ENCODE measurements at places on chromosomes 2 and 18.

DNA sequence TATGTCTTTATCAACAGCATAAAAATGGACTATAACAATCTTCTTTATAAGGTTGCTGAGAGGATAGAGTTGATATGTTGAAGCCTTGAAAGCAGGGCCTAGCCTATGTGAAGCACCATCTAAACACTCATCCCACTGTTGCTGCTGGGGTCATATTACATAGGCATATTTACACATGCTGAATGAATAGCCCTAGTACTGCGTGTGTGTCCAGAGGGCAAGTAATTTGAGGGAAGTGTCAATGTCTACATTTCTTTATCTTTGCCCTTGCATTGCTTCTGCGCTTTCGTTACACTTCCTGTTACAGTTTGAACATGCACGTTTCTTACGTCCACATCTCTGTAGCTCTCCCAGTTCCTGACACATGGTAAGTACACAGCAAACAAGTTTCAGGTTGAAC lies 280.3 kb upstream of the ATP5MC3 start:
- DNase-seq, result no peak

- no peak for DNase-seq
These were observed 91.2 kb upstream of the ALPP start for GRCh38 chr2:232287316-232287715.

DNA sequence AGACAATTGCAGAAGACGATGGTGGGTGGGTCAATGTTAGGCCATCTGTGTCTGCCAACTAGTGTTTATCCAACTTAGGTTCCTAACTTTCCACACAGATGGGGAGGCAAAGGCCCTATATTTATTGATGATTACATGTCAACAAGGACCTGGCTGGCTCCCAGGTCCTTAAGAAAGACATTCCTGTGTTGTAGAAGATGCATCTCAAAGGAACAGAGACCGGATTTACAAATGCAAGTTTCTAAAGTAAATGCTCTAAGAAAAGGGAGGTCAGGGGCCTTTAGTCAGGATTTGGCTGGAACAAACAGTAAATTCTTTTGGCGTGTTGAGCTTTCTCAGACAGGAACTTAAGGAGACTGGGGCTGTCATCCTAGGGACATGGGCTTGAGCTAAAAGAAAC lies 175.0 kb downstream of the SH3BP4 start:
- DNase-seq, result no peak

DNA sequence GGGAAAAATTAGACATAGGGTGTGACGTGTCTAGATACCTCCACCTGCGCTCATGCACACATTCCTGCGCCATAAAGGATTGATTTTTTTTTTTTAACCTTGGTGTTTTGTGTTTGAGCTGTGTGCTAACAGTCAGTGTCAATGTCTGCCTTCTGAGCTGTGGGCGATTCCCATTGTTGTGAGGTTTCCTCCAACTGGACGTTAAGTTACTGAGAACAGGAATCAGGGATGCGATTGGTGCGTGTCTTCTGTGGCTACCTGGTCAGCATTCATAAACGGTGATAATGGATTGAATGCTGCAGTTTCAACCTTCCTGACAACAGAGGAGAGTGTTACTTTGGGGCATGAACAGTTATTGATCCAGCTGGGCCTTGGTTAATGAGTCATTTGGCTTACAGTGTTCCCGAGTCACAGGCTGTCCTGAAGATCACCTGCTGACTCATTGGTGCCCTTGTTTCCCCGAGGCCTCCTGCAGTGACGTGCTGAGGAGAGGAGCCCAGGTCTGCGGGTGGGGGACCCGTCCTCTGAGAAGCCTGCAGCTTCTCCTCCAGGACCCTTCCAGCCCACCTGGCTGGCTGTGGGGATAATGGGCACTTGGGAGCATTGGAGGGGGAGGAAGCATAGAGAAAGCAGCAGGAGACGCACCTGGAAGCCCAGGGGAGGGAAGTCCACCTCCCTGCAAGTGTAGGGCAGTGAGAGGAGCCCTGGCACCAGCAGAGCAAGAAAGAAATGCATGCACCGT lies 25.8 kb upstream of the CABYR start:
- no peak for DNase-seq

DNA sequence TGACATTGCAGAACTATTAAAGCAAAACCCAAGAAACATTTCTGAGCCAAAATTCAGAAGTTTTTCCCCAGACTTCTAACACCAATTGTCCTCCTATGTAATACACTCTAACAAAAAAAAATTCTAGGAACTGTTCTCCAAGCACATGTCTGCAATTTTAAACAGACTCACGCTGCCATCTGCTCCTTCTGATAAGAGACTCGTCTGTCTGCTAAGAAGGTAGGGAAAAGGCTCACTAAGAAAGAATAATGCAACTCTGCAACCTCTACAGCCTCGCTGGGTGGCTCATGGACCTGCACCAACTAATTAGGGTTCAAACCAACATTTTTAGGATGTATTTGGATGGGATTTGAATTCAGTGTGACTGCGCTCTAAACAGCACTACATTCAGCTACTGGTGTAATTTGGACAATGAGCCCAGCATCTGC lies 366.5 kb downstream of the DSC3 start:
- no peak for DNase-seq

DNA sequence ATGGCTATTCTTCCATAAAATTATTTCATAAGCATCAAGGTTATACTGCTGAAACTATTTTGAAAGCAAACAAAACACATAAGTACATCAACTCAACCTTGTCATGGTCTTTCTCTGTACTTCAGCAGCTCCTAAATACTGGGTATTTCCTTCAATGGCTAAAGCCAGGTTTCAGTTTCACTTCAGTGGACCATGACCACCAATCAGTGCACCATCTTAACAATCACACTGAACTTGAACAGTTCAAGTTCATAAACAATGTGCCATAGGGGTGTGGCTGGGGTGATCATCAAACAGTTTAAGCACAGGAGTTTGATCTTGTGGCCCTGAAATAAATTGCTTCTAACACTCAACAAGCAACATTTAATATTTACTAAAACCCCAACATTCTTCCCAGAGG lies 124.1 kb upstream of the FIGN start:
- no peak for DNase-seq

- no peak for DNase-seq
These were observed 162.4 kb downstream of the ZNF521 start for GRCh38 chr18:25189391-25190185.

DNA sequence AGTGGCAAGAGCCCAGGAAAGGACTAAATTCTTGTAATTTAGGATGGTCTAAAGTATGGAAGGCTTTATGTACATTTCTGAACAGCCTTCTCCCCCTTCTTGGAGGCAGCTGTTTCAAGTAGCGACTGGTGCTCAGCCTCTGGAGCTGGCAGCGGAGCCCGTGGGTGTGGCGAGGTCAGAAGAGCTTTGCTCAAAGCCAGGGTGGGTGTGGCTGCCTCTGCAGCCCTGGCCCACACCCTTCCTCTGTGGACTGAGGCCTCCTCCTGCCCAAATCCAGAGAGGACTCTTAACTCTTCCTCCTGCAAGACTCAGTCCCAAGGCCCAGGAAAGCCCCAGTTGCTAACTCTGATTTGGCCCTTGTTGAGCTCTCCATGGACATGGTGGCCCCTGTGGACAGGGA lies 202.1 kb upstream of the REV1 start:
- DNase-seq, result no peak

- no peak for DNase-seq
These were observed 9.2 kb upstream of the KYNU start for GRCh38 chr2:142868229-142868762.

DNA sequence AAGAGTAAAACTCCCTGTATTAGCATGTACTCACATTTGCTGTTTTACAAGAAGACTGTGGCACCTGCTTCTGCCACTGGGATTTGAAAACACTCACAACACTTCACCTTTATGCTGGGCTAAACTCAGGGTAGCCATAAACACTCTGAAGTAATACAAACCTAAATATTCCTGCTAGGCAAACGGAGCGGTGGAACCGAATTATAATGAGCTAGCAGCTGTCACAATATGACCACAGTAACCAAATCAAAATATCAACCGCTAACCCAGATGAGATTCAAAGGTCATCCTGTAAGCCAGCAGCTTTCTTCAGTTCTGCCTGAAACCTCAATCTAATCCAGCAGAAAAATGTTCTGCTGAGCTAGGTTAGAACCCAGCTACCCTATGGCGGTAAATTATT lies 132.1 kb downstream of the TCF4 start:
- no peak for DNase-seq

GRCh38 chr18:58886864-58887612 lies 22.4 kb downstream of the ZNF532 start:
- DNase-seq, result no peak

DNA sequence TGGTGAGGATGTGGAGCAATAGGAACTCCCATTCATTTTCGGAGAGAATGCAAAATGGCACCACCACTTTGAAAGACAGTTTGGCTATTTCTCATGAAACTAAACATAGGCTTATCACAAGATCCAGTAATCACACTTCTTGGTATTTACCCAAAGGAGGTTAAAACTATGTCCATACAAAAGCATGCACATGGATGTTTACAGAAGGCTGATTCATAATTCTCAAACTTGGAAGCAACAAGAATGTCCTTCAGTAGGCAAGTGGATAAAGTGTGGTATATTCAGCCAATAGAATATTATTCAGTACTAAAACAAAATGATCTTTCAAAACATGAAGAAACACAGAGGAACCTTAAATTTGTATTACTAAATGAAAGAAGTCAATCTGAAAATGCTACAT lies 440.6 kb downstream of the FBXO15 start:
- DNase-seq, result no peak
